ENCODE measurements at places on chromosomes 5 and 9. TPM values are rescaled to one million over a fixed set of nuclear protein-coding genes. Genes with fewer than 3 reads are reported as not detected.
A peak's percentile ranks its signal among the peaks of the same experiment; 100 is the strongest.

- no peak for DNase-seq
Measured at GRCh38 chr5:126641387-126641786, 40.6 kb downstream of the PHAX start.

GGTA1 gene
- 5.1 TPM for polyA plus RNA-seq

DNA sequence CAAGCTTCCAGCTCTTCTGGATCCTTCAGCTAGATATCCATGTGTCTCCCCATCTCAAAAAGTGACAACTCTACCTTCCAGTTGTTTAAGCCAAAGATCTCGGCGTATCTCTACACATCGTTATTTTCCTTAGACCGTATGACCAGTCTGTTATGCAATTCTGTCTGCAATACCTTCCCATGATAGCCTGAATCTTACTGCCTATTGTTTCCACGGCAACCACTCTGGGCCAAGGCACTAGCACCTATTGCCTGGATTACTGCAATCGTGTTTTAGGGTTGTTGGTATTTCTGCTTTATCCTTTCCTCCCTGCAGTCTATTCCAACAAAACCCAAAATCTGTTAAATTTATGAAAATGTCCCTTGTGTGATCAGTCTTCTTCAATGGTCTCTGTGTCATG is 448.4 kb downstream of the MTRR start:
- DNase-seq: no peak

DNA sequence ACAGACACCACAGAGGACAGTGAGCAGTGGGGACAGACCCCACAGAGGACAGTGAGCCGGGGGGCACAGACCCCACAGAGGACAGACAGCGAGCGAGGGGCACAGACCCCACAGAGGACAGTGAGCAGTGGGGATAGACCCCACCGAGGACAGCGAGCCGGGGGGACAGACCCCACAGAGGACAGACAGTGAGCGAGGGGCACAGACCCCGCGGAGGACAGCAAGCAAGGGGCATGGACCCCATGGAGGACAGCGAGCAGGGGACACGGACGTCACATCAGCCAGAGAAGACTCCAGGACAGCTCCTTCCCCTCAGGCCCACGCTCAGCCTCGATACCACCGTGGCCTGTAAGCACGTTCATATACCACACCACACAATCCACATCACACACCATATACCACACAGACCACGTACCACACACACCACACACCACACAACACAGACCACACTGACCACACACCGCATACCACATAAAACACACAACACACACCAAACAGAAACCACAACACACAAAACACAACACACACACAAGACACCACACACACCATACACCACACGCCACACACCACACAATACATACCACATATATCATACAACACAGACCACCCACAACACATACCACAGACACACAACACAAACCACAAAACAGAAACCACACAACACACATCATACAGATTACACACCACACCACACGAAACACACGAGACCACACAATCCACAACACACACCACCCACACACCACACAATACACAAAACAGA is 5.2 kb upstream of the ZDHHC11 start:
- DNase-seq: no peak

PLAC8L1 gene
- polyA plus RNA-seq: 0.27 TPM

GRM6 gene
- not detected for polyA plus RNA-seq

- DNase-seq: no peak
Measured at GRCh38 chr9:35294556-35294955, 132.7 kb downstream of the UNC13B start.

- DNase-seq: no peak
Measured at GRCh38 chr9:131529597-131530545, 1.2 kb downstream of the UCK1 start.

DNA sequence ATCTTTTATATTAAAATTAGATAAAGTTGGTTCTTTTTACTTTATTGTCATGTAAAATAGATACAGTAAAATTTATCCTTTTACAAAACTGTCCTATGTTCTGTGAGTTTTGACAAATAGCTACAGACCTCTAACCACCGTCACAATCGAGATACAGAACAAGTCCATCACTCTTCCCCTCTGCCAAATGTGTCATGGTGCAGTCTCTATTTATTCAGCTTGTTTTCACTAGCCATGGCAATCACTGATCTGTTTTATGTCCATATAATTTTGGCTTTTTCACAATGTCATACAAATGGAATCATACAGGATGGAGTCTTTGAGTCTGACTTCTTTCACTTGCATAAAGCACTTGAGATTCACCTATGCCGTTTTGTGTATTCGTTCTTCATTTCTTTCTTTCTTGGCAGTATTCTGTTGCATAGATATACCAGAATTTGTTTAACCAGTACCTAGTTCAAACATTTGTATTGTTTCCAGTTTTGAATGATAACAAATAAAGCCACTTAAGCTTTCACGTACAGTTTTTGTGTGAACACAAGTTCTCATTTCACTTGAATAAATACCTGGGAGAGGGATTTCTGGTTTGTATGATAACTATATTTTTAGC is 273.2 kb upstream of the MPDZ start:
- no peak for DNase-seq

UAP1L1 gene
- 11.5 TPM for polyA plus RNA-seq

GRCh38 chr9:113416149-113416721 is 5.7 kb downstream of the C9orf43 start:
- DNase-seq: no peak

DNA sequence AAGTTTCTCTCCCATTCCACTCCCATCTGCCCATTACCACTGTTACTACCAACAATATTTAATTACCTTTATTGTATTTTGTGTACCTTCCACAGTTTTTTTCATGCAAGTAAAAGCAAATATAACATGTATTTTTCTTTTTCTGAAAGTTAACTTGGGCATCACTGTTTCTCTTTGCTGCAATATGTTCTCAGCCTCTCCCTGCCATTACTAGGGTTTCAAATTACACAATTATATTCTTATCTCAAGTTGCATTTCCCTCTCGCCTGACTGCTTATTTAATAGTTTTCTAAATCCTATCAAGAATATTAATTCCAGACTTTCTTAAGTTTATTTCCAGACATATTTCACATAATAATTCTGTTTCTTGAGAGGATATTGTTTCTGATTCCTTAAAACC is 46.9 kb upstream of the GAS1 start:
- no peak for DNase-seq

ARL14EPL gene
- not detected for polyA plus RNA-seq

DNA sequence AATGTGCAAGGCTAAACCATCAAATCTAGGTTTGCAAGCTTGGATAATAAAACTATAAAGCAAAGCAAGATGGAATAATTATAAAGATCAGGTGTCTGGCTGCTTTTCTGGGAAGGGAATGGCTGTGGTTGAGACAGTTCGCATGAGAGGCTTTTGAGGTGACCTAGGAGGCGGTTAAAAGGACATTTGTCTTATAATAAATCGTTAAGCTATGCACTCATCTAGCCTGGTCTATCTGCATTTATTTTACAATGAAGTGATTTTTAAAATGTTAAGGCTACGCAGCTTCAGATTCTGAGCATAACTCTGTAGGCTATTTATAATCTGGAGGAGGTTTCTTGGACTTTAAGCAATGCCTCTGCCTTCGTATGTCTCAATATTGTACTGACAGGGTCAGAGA is 29.4 kb upstream of the MAN2A1 start:
- no peak for DNase-seq

DNA sequence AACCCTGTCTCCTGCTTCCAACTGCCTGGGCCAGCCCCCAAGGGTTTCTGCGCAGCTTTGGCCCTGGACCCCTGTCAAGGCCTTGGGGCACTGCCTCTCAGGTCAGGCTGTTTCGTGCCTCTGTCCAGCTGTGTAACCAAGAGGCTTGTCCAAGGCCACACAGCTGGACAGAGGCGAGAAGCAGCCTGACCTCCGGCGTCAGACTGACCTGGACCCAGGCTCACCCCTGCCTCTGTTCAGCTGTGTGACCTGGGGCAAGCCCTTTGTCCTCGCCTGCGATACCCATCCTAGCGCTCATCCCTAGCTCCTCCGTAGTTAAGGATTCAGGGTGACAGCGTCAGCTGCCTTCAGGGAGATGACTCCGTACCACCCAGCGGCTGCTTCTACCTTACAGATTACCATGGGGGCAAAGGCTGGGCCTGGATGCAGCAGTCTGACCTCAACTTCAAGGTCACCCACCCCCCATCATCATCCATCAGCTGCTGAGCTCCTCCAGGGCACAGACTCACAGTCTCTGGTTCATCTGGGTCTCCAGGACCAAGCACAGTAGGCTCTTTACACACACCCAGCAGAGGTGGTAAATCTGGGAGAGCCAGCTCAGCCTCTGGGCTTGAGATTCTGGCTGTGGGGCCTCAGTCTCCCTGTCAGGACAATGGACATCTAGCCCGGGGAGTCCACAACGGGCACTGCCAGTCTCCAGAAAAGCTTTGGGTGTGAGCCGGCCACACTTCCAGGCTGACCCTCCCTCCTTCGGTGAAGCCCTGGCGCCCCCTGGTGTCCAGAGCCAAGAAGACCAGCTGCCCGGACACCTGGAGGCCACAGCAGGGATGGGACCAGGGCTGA is 7.9 kb downstream of the AK1 start:
- peak; percentile 53 for DNase-seq

LRRC8A gene
- 62.3 TPM for polyA plus RNA-seq

DNA sequence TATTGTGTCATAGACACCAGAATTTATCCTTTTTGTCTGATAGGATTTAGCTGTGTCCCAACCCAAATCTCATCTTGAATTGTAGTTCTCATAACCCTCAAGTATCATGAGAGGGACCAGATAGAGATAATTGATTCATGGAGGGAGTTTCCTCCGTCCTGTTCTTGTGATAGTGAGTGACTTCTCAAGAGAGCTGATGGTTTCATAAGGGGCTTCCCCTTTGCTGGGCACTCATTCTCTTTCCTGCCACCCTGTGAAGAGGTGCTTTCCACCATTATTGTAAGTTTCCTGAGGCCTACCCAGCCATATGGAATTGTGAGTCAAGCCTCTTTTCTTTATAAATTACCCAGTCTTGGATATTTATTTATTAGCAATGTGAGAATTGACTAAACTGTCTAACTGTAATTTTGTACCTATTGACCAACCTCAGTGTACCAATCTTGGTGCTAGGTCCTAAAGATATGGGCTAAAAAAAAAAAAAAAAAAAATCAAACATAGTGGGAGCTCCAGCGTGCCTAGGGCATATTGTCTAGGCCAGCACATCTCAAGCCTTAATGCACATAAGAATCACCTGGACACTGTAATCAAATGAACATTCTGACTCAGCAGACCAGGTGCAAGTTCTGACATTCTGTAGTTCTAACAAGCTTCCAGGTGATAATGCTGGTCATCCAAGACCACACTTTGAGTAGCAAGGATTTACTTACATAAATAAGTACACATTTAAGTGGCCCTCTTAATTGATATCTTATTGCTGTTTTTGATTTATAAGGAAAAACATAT is 30.5 kb downstream of the ST8SIA4 start:
- DNase-seq: no peak

GALNT12 gene
- polyA plus RNA-seq: 12.6 TPM

DNA sequence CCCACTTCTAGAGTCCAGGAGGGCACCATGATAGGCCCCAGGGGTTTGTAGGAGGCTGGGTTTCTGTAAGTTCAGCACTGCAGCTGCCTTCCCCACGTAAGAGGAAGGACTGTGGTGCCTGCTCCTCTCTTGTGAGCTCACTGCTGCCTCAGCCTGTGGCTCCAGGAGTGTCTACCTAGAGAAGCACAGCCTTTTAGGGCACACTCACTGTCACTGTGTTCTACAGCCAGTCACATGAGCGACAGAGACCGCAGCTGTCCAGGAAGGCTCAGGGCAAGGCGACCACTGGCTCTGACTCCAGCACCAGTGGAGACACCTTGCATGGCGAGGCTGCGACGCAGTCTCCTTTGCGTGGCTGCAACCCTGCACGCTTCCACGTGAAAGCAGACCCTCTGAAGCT is 72.8 kb downstream of the OTULIN start:
- DNase-seq: no peak

- no peak for DNase-seq
Measured at GRCh38 chr5:102922799-102923477, 167.8 kb downstream of the PAM start.

- DNase-seq: no peak
Measured at GRCh38 chr5:178766936-178767912, 36.8 kb upstream of the ZNF354A start.

RBM27 gene
- polyA plus RNA-seq: 9.0 TPM

ENHO gene
- 1.8 TPM for polyA plus RNA-seq

- DNase-seq: no peak
Measured at GRCh38 chr9:75170898-75171360, 82.6 kb downstream of the OSTF1 start.

ITGA1 gene
- 53.9 TPM for polyA plus RNA-seq

GPR150 gene
- 0.73 TPM for polyA plus RNA-seq

- DNase-seq: no peak
Measured at GRCh38 chr5:159855476-159856191, 60.6 kb upstream of the ADRA1B start.

NDUFS4 gene
- 107 TPM for polyA plus RNA-seq

NR2F1-AS1 gene
- polyA plus RNA-seq: 25.9 TPM

GRCh38 chr9:7607421-7607820 is 192.2 kb downstream of the DMAC1 start:
- DNase-seq: no peak

- no peak for DNase-seq
Measured at GRCh38 chr9:134346151-134346550, 19.9 kb downstream of the RXRA start.

MYMK gene
- not detected for polyA plus RNA-seq

DNA sequence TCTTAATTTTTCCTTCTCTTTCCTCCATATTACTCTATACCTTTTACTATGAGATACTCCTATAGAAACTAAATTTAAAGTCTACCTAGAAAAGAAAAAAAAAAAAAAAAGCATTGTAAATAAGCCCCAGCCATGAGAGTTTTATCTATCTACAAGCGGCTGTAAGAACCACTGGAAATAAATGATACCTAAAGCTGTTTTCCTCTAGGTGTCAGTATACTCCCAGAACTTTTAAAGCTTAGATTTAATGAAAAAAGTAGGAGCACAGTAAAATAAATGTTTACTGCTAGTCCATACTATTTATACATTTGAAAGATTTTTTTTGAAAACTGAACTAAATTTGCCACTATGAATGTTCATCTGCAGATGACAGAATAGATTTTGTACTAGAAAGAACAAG is 26.2 kb downstream of the TYRP1 start:
- no peak for DNase-seq

CDHR2 gene
- polyA plus RNA-seq: not detected

GRCh38 chr9:112198646-112199045 is 23.5 kb upstream of the SUSD1 start:
- DNase-seq: no peak

- no peak for DNase-seq
Measured at GRCh38 chr5:59007460-59008063, 424.7 kb downstream of the RAB3C start.

TAF11L5 gene
- not detected for polyA plus RNA-seq

FOCAD gene
- 7.8 TPM for polyA plus RNA-seq

DNA sequence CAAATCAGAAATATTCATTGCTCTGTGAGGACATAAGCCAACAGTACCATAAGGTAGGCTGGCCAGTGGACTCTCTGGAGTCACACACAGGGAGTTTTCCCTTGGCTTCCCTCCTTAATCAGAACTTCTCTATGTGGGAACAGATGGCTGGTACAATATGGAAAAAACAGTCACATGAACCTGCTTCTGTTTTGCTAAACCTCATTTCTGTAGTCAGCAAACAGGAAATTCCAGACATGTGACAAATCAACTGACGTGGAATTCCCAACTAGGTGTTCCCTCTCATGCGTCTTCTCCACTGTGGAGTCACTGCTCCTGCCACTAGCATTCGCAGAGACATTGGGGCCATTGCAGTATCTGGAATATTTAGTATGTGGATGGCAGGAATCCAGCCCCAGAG is 617.6 kb downstream of the KIF4B start:
- DNase-seq: no peak

PGM5 gene
- 491 TPM for polyA plus RNA-seq
